ENCODE measurements at places on chromosomes 2 and 18.

GRCh38 chr2:233480490-233481202, 85.9 kb downstream of the USP40 start:
- DNase-seq = no peak

GRCh38 chr2:52895726-52896340, 871.8 kb upstream of the CHAC2 start:
- no peak for DNase-seq

DNA sequence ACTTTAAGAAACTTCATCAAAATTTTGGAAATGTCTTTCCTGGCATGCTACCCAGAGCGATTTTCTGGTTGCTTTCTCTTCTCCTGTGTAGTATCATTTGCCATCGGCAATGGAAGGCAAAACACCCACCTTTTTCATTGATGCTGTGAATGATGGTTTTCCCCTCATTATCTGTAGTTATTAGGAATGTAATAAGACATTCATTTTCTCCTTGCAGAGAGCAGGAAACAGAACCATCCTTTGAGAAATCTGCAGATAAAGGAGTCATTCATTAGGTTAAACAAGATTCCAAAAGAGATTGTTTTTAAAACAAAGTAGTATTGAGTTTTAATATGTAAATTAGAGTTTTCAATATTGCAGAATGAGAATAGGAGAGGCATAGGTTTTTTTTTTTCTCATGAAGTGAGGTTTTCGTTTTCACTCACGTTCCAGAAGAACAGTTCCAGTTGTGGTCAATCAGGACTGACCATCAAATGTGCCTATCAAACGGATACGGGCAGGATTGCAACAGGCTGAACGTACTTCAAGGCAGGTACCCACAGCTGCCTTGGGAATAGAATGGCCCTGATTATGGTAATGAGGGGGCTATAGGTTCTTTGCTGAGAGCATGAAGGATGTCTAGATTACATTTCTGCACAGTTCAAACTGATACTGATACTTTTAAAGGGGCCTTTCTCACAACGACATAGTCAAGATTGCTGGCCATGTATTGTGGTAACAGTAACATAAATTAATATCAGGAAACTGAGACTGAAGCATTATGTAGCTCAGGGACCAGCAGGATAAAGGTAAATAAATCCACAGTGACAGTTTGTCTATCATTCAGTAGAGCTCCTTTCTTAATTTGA, 49.8 kb upstream of the PLA2R1 start:
- DNase-seq = no peak

DNA sequence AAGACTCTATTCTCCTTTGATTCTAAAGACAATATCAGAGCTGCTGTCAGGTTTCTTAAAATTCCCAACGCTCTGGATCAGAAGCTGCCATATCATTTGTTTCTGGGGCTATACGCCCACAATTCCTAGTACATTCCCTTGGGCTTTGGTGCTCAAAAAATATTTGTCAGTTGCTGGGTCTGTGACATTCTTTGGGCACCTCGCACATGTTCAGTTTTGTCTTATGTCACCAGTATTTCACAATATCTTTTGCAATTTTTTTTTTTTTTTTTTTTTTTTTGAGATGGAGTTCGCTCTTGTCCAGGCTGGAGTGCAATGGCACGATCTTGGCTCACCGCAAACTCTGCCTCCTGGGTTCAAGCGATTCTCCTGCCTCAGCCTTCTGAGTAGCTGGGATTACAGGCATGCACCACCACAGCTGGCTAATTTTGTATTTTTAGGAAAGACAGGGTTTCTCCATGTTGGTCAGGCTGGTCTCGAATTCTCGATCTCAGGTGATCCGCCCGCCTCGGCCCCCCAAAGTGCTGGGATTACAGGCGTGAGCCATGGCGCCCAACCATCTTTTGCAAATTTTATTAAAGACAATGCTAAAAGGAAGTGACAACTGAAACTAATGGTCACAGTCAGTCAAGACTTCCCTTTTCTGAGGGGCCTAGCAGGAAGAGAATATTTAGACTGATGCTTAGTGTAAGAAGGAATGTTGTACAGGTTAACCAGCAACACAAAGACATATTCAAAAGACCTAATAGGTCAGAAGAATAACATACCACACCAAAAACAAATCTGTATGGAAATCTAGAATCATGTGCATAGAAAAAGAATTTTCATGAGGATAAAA, 6.8 kb downstream of the ZNF397 start:
- no peak for DNase-seq

GRCh38 chr2:214450118-214450894, 39.5 kb downstream of the VWC2L start:
- DNase-seq = no peak

- DNase-seq = no peak
Observed at GRCh38 chr18:2312440-2312839, 258.9 kb downstream of the METTL4 start.

- no peak for DNase-seq
Observed at GRCh38 chr2:70118798-70119454, 31.6 kb downstream of the PCBP1 start.

- no peak for DNase-seq
Observed at GRCh38 chr2:237686659-237687136, 59.3 kb downstream of the LRRFIP1 start.

GRCh38 chr2:233242231-233242927, 9.1 kb upstream of the ATG16L1 start:
- DNase-seq = no peak

- DNase-seq = no peak
Observed at GRCh38 chr18:543447-544078, 36.6 kb upstream of the CETN1 start.

GRCh38 chr18:76956648-76957047, 134.3 kb downstream of the ZNF236 start:
- DNase-seq = no peak

DNA sequence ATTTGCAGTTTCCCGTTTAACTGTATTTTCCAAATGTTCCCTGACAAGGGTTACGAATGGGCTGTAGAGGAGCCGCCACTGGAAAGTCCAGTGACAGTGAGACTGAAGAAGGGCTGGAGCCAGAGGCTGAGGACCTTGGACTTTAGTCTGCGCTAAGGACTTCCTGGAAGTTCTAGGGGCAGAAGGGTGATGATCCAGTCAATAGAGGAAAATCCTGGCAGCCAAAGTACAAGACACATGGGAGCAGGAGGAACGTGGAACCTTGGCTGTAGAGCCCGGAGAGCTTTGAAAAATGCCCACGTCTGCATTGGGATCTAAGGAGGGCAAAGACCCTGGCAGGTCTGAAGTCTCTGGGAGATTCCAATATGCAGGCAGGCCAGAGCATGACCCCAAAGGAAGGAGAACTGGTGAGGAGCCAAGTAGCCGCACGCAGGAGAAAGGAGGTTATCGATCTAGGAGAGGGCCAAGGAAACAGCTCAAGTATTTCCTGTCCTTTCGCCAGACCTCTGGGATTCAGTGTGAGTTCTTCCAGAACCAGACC, 28.5 kb downstream of the MBP start:
- DNase-seq = no peak

DNA sequence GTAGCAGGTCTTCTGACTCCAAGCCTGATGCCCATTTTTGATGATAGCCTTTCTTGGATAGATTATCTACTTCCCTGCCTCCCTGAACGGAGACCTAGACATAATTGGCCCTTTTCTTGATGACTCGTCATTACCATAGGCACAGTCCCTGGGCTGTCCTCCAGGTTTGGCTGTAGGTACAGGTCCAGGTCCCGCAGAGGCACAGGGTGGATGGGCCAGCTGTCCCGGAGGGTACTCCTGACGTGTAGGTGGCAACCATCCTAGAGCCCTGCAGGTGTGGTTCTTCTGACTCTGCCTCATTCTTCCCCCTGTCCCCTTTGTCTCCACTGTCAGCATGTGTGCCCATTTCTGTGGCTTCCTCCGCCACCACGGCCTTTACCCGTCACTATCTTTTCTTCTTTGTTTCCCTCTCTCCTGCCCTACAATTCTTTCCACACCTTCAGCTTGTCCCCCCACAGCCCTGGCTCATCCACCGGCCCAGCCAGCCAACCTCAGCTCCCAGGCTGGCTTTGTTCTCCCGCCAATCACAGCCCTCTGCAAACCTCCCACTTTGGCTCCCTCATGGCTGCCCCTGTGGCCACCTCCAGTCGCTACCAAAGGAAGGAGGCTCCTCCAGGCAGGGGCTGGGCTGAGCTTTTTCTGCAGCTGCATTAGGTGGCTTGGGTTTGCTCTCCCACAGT, 102.8 kb downstream of the SMAD7 start:
- DNase-seq = no peak

- DNase-seq = no peak
Observed at GRCh38 chr2:70212298-70212932, 21.6 kb upstream of the C2orf42 start.

GRCh38 chr2:39024833-39025232, 96.0 kb downstream of the SOS1 start:
- DNase-seq = no peak

- no peak for DNase-seq
Observed at GRCh38 chr2:107259408-107260195, 373.6 kb upstream of the ST6GAL2 start.

- no peak for DNase-seq
Observed at GRCh38 chr18:49697757-49698524, 115.4 kb downstream of the ACAA2 start.

GRCh38 chr2:205405194-205405593, 277.1 kb upstream of the NRP2 start:
- DNase-seq = no peak

- no peak for DNase-seq
Observed at GRCh38 chr2:239388236-239389151, 12.3 kb downstream of the HDAC4 start.

GRCh38 chr2:28567061-28567471, 71.2 kb downstream of the PLB1 start:
- DNase-seq = no peak

- DNase-seq = no peak
Observed at GRCh38 chr2:85974390-85974789, 85.6 kb upstream of the ST3GAL5 start.

DNA sequence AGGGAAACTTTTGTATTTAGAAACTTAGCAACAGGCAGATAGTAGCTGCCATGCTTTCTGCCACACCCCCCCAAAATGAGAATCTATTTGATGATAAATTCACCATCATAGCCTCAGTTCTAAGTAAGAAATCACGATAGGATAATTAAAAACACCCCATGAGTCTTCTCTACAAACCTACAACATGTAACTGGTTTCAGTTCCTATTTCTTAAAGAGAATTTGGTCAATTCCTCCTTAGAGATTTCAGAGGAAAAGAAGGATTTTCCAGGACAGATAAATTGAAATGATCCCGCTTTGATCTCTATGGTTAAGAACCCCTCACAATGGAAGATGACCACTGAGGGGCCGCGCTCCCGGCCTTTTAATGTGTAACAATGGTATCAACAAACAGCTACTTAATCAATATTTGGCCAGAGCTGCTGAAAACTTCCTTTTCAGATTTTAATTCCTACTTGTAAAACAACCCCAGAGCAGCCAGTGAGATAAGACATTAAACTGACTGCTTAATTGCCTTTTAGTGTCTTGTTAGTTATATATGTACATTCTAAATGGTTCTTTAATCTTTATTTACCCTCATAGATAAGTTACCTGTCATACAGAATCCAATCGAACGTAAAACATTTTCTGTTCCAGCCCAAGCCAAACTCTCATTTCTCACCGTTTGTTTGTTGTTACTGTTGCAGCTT, 10.1 kb downstream of the PAX3 start:
- no peak for DNase-seq

GRCh38 chr2:49332415-49332814, 178.1 kb upstream of the FSHR start:
- no peak for DNase-seq

GRCh38 chr18:24878289-24878688, 417.9 kb downstream of the HRH4 start:
- no peak for DNase-seq

- peak; percentile 43 for DNase-seq
Observed at GRCh38 chr2:48946449-48947048, 191.0 kb upstream of the LHCGR start.

- no peak for DNase-seq
Observed at GRCh38 chr2:27730980-27731691, 40.4 kb upstream of the MRPL33 start.

- DNase-seq = no peak
Observed at GRCh38 chr2:109175350-109175678, 46.3 kb downstream of the SH3RF3 start.

DNA sequence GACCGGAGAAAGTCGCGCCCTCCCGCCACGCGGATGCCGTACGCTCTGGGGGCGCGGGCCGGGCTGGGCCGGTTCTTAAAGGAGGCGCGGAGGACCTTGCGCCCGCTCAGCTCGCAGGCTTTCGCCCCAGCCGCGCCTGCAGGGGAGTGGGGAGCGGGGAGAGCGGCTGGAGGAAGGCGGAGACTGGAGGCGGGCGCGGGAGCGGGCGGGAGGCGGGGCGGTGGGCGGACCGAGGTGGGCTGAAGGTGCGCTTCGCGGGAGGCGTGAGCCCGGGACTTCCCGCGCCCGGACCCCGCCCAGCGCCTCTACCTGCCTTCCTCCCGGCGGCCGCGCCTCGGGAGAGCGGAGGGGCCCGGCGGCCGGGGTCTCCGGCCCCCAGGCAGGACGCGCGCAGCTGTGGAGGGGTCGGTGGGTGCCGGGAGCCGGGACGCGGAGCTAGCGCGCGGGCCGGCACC, at the start of gene ADRA2B:
Gene ADRA2B, minus strand, starts transcription at position 148 of the 455 bp plus-strand sequence. CDS start 422 bp downstream, outside the sequence.
- peak; percentile 91 for DNase-seq

- DNase-seq = no peak
Observed at GRCh38 chr2:157170299-157170698, 87.2 kb upstream of the GALNT5 start.

GRCh38 chr2:149330127-149331022, at the start of gene LYPD6:
LYPD6 (plus strand) TSS chr2:149330587; CDS start chr2:149437709, 107,122 bp downstream.
- DNase-seq = peak; percentile 65

DNA sequence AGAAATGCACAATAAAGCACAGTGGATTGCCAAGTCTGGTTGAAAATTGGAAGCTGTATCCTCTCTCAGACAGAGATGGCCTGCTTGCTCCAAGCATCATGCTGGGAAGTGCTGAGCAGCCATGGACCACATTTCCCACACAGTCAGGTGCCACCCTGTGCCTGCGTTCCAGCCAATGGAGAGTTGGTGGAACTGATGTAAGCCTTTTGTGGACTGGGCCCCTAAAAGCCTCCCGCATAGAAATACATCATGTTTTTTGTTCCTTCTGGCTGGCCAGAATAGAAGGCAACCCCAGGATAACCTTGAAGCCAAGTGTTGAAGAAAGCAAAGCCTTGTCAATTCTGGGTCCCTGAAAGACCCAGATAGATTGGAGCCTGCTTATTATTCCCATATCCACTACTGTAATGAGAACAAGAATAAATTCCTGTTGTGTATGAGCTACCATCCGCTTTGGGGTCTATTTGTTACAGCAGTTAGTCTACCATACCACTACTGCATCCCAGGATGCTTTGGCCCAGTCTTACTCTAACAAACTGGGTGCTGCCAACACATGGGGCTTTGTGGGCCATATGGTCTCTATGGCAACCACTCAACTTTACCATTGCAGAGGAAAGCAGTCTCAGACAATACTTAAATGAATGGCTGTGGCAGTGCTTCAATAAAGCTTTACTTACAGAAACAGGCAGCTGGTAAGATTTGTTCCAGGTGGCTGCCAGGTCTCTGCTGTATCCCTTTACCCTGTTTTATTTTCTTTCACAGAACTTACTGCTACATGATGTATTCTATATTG, 65.4 kb downstream of the POLE4 start:
- DNase-seq = no peak

DNA sequence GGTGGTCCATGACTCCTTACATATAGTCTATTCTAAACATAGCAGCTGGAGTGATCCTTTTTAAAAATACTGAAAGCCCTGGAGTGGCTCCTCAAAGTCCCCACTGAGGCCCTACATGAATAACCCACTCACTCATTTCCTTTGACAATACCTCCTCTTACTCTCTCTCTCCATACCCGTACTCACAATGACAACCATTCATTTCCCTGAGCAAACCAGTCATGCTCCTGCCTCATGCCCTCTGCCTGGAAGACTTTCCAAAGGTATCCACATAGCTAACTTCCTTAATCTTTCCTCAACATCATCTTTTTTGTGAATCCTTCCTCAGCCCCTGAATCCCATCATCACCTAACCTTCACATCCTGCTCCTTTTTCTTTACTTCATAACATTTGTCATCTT, 102.6 kb downstream of the BAZ2B start:
- DNase-seq = no peak

Measured in GM12891 (cell line).